ENCODE measurements at places on chromosomes 1 and 21. TPM values are rescaled to one million over a fixed set of nuclear protein-coding genes. Genes with fewer than 3 reads are reported as not detected.
A peak's percentile ranks its signal among the peaks of the same experiment; 100 is the strongest.

DNA sequence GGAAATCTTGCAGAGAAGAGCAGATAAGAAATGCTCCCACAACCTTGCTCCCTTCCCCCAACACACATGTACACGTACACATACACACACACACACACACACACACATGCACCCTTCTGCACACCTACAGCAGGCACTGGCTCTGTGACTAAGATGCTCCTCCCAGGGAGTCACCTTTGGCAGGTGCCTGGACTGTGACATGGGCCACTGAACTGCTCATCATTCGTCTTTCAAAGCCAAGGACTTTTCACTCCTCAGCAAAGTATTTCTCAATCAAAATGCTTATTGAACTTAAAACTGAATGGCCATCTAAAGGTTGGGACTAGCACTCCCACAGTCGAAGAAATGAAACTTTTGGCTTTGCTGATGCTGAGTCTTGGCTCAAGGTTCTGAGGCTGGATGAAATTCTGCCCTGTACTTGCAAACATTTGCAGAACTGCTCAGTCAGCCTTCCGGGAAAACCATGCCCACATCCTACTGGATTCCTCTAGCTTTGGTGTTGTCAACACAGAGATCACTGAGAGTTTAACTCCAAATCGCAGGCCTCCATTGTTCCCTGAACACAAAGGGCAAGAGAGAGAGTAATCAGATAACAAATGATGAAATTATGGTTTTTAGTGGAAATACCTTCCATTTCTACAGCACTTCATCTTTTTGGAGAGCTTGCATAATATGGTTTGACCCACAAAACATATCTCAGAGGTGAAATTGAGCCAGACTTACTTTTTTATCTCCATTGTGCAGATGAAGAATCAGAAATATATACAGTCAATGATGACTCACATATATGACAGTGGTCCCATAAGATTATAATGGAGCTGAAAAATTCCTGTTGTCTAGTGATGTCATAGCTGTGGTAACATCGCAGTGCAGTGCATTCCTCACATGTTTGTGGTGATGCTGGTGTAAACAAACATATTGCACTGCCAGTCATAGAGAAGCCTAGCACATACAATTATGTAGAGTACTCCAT is 72.4 kb upstream of the BCAR3 start:
- no peak overlapping the region for H3K27ac ChIP-seq
- H3K4me3 ChIP-seq: no peak overlapping the region
- no peaks in the 10 kb centered on the region for H3K36me3 ChIP-seq
- peaks cover 14% of the 10 kb centered on the region for H3K4me1 ChIP-seq
- no peak for DNase-seq

DNA sequence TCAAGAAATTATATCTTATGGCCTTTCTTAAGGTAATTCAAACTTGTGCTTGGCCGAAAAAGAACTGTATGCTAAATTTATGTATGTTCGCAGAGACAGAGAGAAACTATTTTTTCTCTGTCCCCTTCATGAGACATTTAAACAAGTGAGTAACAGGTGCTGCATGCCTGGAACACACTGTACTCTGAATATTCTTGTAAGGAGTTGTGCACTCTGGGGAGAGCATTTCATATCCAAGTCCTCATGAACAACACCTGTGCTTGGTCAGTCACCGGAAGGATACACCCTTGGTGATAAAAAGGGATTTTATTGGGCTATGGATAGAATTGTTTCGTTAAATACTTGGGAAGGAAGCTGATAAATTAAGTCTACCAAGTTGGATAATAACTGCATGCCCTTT is 220.8 kb upstream of the NRIP1 start:
- no peak overlapping the region for H3K27ac ChIP-seq
- H3K4me3 ChIP-seq: no peak overlapping the region
- H3K36me3 ChIP-seq: no peaks in the 10 kb centered on the region
- DNase-seq: no peak
- H3K27me3 ChIP-seq: no peaks in the 10 kb centered on the region

Gene UQCRHL
- total RNA-seq: not detected

Gene SPOCD1
- 30.7 TPM for total RNA-seq

DNA sequence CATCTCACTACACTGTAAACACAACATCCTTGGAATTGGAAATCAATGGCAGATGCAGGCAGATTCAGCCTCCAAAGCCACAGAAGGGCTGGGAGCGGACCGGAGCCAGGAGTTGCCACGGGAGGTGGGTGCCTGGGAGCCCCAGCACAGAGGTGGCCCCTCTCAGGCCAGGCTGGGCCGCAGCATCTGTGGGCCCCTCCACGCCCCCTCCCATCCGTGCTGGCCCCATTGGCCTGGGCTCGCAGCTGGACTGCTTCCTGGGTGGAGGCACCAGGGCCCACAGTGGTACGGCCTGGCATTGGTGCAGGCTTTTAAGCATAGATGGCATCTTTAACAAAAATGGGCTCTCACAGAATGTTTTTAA is 64.2 kb downstream of the SLX9 start:
- no peaks in the 10 kb centered on the region for H3K27me3 ChIP-seq
- H3K36me3 ChIP-seq: no peaks in the 10 kb centered on the region
- DNase-seq: peak; percentile 52
- peaks cover 36% of the 10 kb centered on the region for H3K4me1 ChIP-seq

Gene LRRC53
- total RNA-seq: not detected

Gene ANKRD45
- total RNA-seq: not detected

DNA sequence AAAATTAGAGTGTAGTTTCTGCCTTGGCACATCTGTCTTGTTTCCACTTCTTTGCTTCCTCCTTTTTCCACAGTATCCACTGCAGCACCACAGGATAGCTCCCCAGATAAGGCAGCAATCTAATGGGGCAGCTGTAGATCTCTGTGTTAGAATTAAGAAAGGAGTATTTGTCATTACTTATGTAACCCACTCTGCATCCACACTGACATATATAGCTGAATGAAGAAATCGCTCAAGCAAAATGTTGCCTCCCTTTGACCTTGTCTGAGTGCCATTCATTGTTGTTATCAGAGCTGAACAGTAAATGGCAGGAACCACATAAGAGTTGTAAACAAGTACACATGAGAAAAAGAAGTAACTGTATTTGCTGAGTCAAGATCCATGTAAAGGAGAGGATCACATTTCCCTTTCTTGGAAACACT is 45.9 kb upstream of the DPH5 start:
- no peak overlapping the region for H3K27ac ChIP-seq
- no peaks in the 10 kb centered on the region for H3K27me3 ChIP-seq
- no peaks in the 10 kb centered on the region for H3K36me3 ChIP-seq
- DNase-seq: no peak

GRCh38 chr1:247212627-247213617 is 41.1 kb upstream of the ZNF124 start:
- no peak overlapping the region for H3K4me3 ChIP-seq
- no peaks in the 10 kb centered on the region for H3K27me3 ChIP-seq
- DNase-seq: no peak
- H3K4me1 ChIP-seq: peaks cover 4% of the 10 kb centered on the region

Gene SLFNL1
- total RNA-seq: not detected

GRCh38 chr1:30868833-30869435 is 39.6 kb downstream of the SDC3 start:
- no peak overlapping the region for H3K27ac ChIP-seq
- no peaks in the 10 kb centered on the region for H3K4me1 ChIP-seq
- H3K27me3 ChIP-seq: no peaks in the 10 kb centered on the region
- no peak for DNase-seq

Gene SHE
- 107 TPM for total RNA-seq

DNA sequence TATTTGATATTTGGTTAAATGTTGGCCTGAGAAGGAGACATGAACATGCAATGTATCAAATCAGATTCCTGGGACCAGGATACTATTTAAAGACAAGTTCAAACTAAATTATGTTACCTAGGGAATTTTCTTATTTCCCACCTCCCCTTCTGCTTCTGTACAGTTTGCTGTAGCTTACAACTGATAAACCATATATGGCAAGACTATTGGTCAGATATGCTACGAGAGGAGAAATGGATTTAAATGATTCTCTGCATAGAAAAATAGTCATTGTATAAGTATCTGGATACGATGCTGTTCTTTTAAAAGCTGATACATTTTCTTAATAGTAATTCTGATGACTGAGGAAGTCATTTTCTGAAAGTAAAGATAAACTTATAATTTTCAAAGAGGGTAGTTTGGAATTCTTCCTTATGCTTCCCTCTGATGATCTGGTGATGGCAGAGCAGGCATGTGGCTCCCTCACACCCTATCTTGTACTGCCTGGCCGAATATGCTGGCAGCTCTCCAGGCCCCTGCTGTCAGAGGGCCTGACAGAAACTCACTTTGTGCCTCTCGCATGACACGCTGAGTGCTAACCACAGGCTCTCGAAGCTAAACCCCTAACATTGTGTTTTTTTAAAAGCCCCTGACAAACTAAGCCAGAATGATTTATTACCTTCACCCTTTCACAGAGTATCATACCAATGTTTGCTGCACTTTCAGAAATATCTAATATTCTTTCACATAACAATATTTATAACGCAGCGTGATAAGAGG is 19.4 kb downstream of the RRP15 start:
- H3K36me3 ChIP-seq: peaks cover 5% of the 10 kb centered on the region
- no peak overlapping the region for H3K27ac ChIP-seq
- H3K4me1 ChIP-seq: no peaks in the 10 kb centered on the region
- DNase-seq: no peak
- no peak overlapping the region for H3K4me3 ChIP-seq
- H3K27me3 ChIP-seq: no peaks in the 10 kb centered on the region

GRCh38 chr1:9732123-9732971 is 80.8 kb downstream of the PIK3CD start:
- peaks cover 98% of the 10 kb centered on the region for H3K36me3 ChIP-seq
- H3K27me3 ChIP-seq: no peaks in the 10 kb centered on the region
- H3K4me3 ChIP-seq: no peak overlapping the region
- H3K27ac ChIP-seq: no peak overlapping the region
- no peak for DNase-seq
- no peaks in the 10 kb centered on the region for H3K4me1 ChIP-seq

- no peaks in the 10 kb centered on the region for H3K27me3 ChIP-seq
- H3K4me3 ChIP-seq: no peak overlapping the region
- no peak for DNase-seq
These were observed 57.3 kb downstream of the SDCCAG8 start for GRCh38 chr1:243312952-243313634.

DNA sequence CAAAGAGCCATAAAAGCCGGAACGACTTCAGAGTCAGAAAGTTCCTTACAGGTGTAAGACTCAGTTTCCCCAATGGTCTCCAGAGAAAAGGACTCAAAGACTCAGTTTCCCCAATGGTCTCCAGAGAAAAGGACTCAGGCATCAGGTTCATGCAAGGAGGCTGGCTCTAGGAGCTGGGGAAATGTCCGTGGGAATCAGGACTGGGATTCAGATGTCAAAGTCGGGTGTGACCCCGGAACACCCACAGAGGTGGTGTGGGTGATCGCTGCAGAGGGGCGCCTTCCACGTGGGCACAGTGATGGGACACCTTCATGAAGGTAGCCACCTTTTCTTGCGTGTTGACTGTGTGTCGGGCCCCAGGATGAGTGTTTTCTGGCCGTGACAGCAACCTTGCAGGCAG is 340.8 kb downstream of the NPHP4 start:
- no peak overlapping the region for H3K4me3 ChIP-seq
- DNase-seq: no peak

GRCh38 chr1:112674440-112674985 is at the start of gene MOV10:
Gene MOV10, plus strand, starts transcription at chr1:112674659. Its CDS starts 254 bp downstream, at chr1:112674913.
- H3K4me3 ChIP-seq: peak within 1 kb of the TSS; percentile 90
- peak within 1 kb of the TSS; percentile 85 for H3K27ac ChIP-seq

DNA sequence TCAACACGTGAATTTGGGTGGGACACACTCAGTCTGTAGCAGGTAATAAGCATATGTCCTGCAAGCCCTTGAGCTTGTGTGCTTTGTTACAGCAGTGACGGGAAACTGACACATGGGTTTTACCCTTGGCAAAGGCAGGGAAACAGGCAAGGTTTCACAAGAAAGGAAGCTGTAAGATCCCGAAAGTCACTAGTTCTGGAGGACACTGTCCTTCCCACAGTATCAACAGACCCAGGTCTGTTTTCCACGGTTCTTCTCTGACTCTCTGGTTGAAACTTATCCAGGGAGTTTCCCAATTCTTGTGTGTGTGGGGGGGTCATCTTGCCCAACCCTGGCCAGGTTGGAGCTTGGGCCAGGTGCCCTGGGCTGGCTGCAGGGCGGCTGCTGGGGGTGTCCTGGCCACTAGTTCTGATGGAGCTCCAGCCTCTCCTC is 29.3 kb upstream of the ZBTB21 start:
- H3K4me3 ChIP-seq: no peak overlapping the region
- peaks cover 7% of the 10 kb centered on the region for H3K4me1 ChIP-seq

- no peak overlapping the region for H3K27ac ChIP-seq
- no peak for DNase-seq
- H3K27me3 ChIP-seq: no peaks in the 10 kb centered on the region
These were observed 39.9 kb downstream of the IL6R start for GRCh38 chr1:154445040-154445472.

DNA sequence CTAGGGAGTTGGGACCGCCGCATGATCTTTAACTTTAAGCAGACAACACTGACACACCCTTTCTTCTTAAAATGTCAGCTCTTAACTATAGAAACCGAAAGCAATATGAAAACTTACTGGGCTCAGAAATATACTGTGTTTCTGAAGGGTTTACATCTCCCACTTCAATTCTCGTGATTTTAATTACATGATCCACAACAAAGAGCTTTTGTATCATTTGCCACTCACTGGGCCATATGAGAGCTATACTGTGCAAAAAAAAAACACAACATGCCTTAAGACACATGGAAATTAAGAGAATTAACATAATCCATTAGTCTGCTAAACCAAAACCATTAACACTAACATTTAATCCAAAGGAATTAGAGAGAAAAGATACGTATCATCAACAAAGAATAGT is 35.0 kb upstream of the RAP1GAP start:
- no peak for DNase-seq
- peaks cover 66% of the 10 kb centered on the region for H3K36me3 ChIP-seq
- H3K27ac ChIP-seq: no peak overlapping the region
- H3K4me1 ChIP-seq: no peaks in the 10 kb centered on the region

Gene VWA5B1
- not detected for total RNA-seq

- H3K27me3 ChIP-seq: no peaks in the 10 kb centered on the region
- H3K4me1 ChIP-seq: no peaks in the 10 kb centered on the region
- H3K4me3 ChIP-seq: no peak overlapping the region
- H3K36me3 ChIP-seq: no peaks in the 10 kb centered on the region
- no peak for DNase-seq
- no peak overlapping the region for H3K27ac ChIP-seq
These were observed 56.5 kb upstream of the BCAR3 start for GRCh38 chr1:93738075-93738622.

GRCh38 chr1:223245411-223245810 is 102.4 kb upstream of the TLR5 start:
- H3K27ac ChIP-seq: no peak overlapping the region
- no peaks in the 10 kb centered on the region for H3K4me1 ChIP-seq

Gene OPRD1
- total RNA-seq: not detected

DNA sequence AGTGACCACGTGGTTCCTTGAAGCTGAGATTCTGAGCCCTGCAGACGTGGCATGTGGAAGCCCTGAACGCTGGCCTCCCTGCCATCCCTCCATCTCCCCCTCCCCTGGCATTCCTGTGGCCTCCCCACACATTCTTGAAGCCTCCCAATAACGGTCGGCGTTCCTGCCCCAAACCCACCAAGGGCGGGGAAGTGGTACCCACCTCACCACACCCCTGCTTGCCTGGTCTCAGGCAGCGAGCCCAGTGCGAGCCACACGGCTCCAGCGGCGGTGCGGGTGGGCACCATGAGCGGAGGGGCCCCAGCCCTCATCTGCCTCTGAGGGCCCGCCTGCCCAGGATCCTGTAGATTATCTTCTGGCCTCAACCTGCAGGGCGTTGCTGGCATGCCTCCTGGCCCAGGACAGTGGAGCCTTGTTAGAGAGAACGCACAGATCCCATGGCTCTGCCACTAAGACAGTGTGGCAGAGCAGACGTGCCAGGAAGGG is 20.6 kb upstream of the PRELP start:
- no peak overlapping the region for H3K27ac ChIP-seq
- H3K27me3 ChIP-seq: no peaks in the 10 kb centered on the region
- DNase-seq: no peak
- H3K4me3 ChIP-seq: no peak overlapping the region

Gene RGS13
- total RNA-seq: not detected
